ENCODE measurements at places on chromosomes 7 and 10. TPM values are rescaled to one million over a fixed set of nuclear protein-coding genes. Genes with fewer than 3 reads are reported as not detected.

The AKR1C3 gene
- 909 TPM for total RNA-seq

The HGF gene
- total RNA-seq, result not detected

The PRTFDC1 gene
- total RNA-seq, result 20.8 TPM

The SPDYE11 gene
- 0.54 TPM for total RNA-seq

The HTR7 gene
- total RNA-seq, result 1.0 TPM

The ARID5B gene
- total RNA-seq, result 1.4 TPM

The SFRP4 gene
- total RNA-seq, result 0.09 TPM

The DKK1 gene
- 2.7 TPM for total RNA-seq

The MRPS16 gene
- total RNA-seq, result 141 TPM

The SLC26A3 gene
- total RNA-seq, result not detected

The CNNM1 gene
- 1.8 TPM for total RNA-seq

The HOXA3 gene
- total RNA-seq, result 5.8 TPM

- DNase-seq, result no peak
Observed at GRCh38 chr10:93333278-93333978, 148.7 kb downstream of the MYOF start.

DNA sequence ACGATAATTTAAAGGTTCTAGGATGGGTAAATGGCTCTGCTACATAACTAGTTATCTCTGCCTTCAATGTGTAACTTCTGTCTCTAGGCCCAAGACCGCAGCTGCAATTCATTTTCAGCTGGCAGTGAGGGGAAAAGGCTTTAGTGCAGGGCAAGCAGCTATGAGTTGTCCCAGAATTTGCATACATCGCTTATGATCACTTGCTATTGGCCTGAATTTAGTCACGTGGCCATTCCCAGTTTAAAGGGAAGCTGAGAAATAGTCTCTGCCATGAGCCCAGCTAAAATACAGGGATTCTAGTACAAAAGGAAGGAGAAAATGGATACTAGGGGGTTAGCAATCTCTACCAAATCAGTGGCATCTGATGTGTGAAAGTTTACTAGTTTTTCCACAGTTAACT lies 145.8 kb upstream of the IMMP2L start:
- no peak for DNase-seq

GRCh38 chr7:137446025-137446424 lies 102.5 kb upstream of the PTN start:
- no peak for DNase-seq

DNA sequence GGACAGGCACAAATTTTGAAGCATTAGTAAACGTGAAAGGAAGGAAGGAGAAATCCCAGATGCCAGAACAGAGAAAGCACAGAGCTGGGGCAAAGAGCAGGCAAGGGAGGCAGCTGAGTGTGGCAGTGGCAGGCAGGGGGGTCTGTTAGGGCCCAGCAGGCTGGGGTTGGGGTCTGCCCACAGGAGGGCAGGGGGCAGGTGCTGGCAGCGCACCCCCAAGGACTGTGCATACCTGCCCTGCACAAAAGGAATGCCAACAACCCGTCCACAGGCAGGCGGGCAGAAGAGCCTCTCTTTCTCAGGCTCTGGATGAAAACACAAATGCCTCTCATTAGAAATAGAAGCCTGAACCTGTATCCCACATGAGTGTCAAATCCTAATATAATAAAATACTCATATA lies 552.3 kb downstream of the PTPRN2 start:
- no peak for DNase-seq

- DNase-seq, result no peak
Observed at GRCh38 chr7:90453931-90454330, 15.5 kb upstream of the PTTG1IP2 start.

GRCh38 chr10:124210263-124210662 lies 116.9 kb upstream of the CHST15 start:
- DNase-seq, result no peak

- DNase-seq, result peak; percentile 43
Observed at GRCh38 chr7:122885583-122886356, 490 bp downstream of the CADPS2 start.

- no peak for DNase-seq
Observed at GRCh38 chr7:120735791-120736190, 122.2 kb downstream of the TSPAN12 start.

GRCh38 chr10:124904796-124905195 lies 37.1 kb upstream of the ZRANB1 start:
- no peak for DNase-seq

DNA sequence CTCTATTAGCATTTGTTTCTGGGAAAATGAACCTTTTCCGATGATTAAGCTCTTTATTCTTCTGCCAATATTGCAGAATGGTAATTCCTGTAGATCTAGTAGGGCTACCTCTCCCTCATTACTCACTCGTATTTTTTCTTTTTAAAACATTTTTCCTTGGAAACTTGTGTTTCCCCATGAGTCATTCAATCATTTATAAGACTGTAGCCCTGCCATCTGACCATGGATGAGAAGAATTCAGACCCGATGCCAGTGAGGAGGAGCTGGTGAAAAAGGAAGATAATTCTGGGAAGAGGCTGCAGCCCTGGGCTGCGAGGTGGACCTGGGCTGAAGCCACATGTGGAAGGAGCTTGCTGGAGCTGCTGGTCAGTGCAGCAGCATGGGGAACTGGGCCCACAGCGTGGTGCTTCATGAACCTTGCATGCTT lies 242.8 kb downstream of the KLF6 start:
- no peak for DNase-seq

DNA sequence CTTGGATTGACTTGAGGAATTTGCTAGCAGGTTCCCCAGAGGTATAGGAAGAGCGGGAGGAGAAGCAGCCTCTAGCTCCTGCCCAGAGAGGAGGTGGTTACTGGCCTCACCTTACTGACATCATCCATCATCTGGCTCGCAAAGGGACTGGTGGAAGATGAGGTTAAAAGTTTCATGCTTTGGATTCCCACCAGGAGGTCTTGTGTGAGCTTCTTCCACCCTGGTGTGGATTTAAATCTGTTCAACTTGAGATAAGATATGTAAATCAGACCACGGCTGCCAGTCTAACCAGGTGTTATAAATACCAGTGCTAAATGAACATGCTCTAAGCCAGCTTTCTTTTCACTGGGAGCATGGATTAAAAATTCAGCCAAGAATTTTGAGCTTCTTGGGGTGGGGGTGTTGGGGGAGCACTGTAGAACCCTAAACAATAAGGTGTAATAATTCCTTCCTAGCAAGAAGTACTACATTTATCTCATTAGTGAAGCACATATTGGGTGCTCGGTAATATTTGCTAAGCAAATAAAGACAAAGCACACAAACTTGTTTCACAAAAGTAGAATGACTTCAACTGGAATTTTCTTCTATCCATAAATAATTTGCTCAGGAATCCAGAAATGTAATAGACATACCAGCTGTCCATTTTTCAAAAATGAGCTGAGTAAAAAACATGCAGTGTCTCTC lies 7.8 kb downstream of the PROSER2 start:
- DNase-seq, result no peak

DNA sequence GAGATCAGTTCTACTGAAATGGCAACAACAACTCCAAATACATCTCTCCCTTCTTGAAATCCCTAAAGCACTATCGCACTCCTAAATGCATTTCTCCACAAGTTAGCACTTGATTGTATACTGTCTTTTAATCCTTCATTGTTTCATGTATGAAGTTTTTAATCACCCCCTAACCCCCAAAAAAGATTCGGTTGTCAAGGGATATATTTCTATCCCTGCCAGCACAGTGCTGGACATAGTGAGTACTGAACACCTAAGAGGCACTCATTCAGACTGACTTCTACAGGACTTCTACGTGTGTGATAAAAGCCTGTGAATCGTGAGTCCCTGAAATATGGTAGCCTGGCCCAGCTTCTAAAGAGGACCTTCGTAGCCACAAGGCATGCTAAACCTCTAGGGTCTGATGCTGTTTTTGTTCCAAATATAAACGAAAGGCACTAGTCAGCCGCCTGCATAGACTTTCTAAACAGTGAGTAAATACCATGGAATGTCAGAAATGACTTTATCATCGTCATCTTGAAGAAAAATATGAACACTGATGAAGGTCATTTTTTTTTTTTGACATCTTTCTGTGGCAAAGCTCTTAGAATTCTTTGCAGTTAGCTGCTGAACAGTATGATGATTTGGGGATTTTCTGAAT lies 14.6 kb upstream of the ZSCAN21 start:
- DNase-seq, result no peak

DNA sequence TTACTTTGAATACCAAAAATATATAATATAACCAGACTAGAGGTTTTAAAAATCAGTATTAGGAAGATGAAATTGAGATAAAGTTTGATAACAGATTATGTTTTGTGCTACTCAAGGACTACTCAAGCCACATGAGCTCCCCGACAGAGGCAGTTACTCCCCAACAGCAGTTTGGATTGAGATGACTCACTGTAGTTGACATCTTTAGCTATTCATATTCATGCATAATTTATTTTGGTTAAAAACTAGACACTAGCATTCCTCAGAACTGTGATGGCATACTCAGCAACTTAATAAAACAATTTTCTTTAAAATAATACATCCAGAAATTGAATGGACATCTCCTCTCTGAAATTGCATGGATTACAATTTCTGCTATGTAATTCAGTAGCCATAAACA lies 19.6 kb downstream of the PCLO start:
- no peak for DNase-seq

DNA sequence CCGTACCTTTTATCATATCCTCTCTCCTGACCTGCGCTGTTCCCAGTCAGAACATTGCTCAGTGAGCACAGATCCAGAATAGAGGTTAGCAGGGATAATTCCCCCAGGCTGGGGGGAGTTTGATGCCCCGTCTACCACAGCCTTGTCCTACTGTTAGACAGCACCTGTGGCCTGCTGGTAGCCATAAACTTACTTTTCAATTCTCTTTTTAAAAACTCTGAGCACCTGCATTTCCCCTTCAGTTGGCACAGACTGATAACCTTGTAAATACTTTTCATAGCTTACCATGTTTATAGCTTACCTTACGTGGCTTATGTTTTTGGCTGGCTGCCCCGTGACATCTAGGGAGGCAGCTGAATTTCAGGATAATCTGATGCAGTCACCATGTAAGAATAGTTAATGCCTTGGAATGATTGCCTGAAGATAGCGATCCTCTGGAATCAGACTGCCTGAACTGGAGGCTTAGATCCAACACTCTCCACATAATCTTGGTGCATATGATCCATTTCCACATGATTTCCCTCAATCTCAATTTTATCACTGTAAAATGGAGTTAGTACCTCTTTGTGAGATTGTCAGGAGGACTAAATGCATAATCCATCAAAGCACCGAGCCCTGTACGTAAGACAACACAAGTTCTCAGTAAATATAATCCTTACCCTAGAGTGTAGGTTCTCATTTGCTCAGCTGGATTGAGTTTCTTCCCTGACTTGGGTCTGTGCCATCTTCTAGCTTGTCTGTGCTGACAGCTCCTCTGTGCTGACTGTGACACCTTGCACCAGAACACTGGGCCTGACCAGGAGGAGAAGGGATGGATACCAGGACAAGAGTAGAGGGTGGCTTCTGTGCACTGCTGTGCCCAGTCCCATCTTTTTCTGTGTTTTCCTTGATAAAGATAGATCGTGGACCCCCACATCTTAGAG lies 111.7 kb upstream of the GJD4 start:
- no peak for DNase-seq

DNA sequence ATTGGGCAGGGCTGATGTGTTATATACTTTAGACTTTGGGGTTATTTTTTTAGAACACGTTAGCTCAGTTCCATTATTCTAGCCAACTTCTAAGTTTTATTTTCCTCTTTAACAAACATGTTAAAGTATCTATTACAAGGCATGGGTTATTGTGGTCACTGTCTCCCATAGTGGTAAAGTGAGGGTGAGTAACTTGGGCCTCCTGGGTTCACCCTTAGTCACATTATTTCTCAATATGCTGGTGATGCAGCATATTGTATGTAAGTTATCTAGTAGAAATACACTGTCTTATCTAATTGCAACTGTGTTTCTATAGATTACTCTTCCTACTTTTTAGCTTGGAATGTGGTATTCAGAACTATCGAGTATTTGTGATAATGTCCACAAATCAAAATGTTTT lies 65.9 kb downstream of the BBS9 start:
- no peak for DNase-seq

DNA sequence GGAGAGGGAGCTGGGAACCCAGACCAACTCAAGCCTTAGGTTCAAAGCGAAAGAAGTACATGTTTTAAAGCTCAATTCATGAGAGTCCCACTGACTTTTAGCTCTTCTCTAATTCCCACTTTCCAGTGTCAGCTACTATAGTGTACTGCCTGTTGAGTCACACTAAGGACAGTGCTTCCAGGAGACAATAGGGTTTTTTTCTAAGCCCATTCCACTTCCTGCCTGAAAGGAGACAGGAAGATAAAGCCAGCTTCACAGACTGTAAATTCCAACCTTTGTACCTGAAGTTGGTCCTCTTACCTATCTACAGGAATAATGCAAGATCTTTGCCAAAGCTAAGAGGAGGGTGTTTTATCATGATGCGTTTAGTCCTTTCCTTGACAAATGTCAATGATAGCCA lies 4.4 kb downstream of the MSRB2 start:
- no peak for DNase-seq

GRCh38 chr7:5630670-5631069 lies 150.8 kb downstream of the RNF216 start:
- no peak for DNase-seq

GRCh38 chr10:101182936-101183335 lies 46.3 kb downstream of the LBX1 start:
- DNase-seq, result no peak

DNA sequence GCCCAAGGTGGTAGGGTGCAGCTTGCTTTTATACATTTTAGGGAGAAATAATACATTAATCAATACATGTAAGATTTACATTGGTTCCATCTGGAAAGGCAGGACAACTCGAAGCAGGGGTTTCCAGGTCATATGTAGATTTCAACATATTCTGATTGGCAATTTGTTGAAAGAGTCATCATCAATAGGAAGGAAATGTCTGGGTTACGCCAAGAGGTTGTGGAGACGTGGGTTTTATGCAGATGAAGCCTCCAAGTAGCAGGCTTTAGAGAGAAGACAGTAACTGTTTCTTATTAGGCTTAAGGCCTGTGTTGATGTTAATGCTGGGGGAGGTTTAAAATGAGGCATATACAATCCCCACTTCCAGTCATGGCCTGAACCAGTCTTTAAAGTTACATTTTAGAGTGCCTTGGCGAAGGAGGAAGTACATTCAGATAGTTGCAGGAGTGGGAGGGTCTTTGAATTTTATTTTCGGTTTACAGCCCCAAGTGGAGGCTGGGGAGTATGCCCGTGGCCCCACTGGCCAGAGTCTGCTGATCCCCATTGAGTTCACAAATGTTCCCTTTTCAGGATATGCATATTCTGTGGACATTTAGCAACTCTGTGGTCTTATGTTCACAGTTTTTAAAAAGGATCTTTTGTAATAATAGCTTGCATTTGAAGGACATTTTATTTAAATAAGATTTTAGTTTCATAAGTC lies 166.0 kb upstream of the GDF10 start:
- DNase-seq, result no peak

- DNase-seq, result no peak
Observed at GRCh38 chr7:17807242-17807641, 133.1 kb downstream of the SNX13 start.

GRCh38 chr7:85737426-85737825 lies 550.6 kb upstream of the SEMA3D start:
- no peak for DNase-seq

- DNase-seq, result no peak
Observed at GRCh38 chr7:123569352-123570010, 11.9 kb upstream of the NDUFA5 start.

GRCh38 chr7:21966271-21966670 lies 20.6 kb upstream of the CDCA7L start:
- DNase-seq, result no peak
